ENCODE measurements at places on chromosomes 16 and 17. TPM values are rescaled to one million over a fixed set of nuclear protein-coding genes. Genes with fewer than 3 reads are reported as not detected.

DNA sequence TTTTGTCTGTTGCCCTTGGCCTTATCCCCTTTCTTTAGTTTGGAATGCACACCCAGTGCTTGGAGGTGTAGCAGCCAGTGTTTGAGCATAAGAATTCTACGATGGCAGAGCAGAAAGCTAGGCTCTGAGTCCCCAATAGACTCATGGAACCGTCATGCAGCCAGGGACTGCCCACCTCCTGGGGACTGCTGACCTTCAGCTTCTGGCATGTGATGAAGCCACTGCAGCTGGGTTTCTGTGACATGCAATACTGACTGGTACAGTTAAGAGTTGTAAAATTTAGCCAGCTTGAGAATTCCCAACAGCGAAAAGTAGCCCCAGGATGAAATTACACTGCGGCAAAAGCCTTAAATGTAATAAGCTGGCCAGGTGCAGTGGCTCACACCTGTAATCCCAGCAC is 9.0 kb upstream of the MAP3K14 start:
- no peak for DNase-seq

DNA sequence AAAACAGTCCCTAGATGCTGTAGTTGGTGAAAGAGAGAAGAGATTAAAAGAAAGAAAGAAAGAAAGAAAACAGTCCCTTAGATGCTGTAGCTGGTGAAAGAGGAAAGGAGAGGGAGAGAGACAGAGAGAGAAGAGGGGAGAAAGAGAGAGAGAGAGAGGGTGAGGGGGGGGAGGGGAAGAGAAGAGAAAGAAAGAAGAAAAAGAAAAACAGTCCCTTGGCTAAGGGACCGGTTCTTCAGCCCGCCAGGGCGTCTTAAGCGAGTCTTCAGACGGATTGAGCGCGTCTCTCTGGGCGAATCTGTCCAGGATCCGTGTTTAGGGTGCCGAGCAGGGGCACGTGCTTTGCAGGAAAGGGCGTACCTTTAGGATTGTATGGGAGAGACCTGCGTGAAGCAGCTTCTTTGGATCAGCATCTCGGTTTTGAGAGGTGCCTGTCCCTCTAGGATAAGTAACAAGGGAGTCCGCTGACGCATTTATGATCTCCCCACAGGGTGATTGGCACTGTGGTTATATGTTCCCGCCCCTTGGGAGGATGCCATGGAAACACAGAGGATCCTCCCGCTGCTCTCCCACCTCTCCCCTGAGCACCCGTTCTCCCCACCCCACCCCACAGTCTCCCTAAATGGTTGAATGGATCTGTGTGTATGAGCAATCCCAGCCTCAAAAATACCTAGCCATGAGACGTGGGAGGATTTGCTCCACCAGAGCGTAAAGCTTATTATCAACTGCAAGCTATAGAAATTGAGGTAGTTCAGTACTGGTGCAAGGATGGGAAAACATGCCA is 16.7 kb downstream of the GNGT2 start:
- peak; percentile 90 for DNase-seq

DNA sequence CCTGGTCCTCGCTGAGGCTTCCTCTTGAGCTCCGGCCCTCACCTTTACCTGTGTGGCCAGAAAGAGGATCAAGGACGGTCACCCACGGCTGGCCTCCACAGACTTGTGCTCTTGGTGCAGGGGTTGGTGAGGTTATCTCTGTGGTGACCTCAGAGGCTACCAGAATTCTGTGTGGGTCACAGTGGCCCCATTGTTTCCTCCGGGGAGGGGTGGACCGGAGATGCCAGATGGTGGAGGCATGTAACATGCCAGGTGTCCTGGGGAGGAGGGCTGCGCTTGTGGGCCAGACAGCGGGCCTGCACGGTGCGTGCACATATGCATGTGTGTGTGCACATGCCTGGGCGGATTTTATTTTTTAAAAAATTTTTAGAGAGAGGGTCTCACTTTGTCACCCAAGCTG is 6.3 kb downstream of the SGCA start:
- no peak for DNase-seq

GRCh38 chr16:15482068-15482747 is 47.8 kb downstream of the BMERB1 start:
- no peak for DNase-seq

DNA sequence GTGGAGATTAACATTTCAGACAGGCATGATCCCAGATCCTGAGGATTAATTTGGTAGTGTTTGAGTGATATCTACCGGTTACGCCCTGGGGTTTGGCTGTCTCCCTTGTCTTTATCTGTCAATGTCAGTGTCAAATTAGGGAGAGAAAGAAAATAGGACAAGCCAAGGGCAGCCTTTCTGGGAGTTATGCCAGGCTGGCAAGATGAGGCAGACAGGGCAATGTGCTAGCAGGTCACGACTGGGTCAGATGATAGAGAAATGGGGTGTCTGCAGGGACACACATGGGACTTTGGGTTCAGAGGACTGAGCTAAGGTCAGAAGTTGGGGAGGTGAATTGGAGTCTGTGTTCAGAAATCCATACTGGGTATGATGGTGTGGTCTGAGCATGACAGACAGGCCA is 27.4 kb upstream of the LYRM9 start:
- no peak for DNase-seq

DNA sequence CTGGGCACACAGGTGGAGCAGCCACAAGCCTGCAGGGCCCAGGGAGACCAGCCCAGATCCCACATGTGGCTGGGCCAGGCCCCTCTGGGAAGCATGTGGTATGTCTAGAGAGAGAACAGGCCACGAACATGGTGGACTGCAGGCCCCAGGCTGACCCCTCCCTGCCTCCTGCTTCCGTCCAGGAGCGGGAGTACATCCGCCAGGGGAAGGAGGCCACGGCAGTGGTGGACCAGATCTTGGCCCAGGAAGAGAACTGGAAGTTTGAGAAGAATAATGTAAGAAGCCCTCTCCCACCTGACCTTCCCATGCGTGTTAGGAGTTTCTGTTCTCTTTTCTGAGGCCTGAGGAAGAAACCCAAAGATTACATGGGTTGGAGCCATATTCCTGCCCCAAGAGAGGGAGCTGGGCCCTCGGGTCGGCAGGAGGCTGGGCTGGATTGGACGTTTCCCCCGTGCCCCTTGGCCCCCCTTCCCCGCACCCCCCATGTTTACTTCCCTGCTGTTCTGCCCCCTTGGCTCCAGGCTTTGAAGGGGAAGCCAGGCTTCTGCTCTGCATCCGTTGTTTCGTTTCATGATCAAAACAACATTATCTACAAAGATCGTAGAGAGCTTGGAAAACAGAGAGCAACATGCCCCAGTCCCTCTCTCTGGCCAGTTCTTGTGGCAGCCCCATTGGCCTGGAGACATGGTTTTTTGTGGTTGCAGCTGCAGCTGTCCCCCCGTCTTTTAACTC is 5.7 kb upstream of the TCAP start:
- DNase-seq: no peak

DNA sequence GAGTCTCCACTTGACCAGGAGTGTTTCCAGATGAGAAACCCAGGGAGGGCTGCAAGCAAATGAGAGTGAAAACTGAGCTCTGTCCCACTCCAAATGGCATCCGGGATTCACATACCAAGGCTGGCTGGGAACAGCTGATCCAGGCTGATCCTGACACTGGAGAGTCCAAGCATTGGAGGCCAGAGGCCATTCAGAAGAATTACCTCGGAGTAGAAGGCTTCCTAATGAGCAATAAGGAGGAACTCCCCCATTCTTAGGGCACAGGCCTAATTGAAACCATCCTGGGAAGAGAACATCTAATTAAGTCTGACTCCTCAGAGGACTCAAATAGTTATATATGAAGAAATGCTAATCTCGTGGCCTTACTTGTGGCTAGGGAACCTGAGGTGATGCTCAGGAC is 142.8 kb downstream of the PRKCA start:
- DNase-seq: no peak

- DNase-seq: no peak
These were observed 4.8 kb downstream of the CD2BP2 start for GRCh38 chr16:30350134-30350871.

DNA sequence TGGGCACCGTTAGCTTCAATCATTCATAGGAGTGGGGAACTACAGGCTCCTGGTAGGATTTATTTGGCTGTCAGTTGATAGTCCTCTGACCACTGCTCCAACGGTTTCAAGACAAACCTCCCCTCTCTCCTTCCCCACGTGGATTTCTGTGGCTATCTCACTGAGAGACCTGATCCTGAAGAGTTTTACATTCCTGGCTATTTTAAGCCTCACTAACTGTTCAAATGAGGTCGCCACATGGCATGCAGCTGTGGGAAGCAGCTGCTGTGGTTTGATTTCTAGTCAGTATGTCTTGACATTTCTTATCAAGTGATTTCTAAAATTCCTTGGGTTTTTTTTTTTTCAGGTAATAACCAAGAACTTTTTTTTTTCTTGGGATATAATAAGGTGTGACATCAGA is 38.3 kb downstream of the CDK5R1 start:
- DNase-seq: no peak

GRCh38 chr16:88099563-88099890 is 148.3 kb downstream of the BANP start:
- no peak for DNase-seq

GRCh38 chr17:6545291-6545690 is 11.1 kb downstream of the PITPNM3 start:
- no peak for DNase-seq

- DNase-seq: no peak
These were observed 15.2 kb upstream of the SSTR5 start for GRCh38 chr16:1057252-1057932.

DNA sequence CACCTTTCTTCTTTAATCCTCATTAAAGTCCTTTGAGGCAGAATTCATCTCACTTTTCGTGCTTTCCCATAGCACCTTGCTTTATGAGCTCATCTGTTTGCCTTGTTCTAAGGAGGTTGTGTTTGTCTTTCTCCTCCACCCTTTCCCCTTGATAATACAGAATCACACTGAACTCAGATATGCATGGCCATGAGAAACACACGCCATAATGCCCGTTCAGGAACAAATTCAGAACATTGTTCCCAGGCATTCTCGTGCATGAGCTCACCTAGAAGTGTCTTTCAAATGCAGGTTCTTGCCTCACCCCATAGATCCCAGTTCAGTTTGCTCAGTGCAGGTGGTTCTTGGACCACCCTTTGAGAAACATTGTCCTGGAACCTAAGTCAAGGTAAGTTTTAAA is 71.1 kb downstream of the TMEM114 start:
- no peak for DNase-seq

GRCh38 chr17:76309461-76309860 is 1.4 kb upstream of the QRICH2 start:
- no peak for DNase-seq

DNA sequence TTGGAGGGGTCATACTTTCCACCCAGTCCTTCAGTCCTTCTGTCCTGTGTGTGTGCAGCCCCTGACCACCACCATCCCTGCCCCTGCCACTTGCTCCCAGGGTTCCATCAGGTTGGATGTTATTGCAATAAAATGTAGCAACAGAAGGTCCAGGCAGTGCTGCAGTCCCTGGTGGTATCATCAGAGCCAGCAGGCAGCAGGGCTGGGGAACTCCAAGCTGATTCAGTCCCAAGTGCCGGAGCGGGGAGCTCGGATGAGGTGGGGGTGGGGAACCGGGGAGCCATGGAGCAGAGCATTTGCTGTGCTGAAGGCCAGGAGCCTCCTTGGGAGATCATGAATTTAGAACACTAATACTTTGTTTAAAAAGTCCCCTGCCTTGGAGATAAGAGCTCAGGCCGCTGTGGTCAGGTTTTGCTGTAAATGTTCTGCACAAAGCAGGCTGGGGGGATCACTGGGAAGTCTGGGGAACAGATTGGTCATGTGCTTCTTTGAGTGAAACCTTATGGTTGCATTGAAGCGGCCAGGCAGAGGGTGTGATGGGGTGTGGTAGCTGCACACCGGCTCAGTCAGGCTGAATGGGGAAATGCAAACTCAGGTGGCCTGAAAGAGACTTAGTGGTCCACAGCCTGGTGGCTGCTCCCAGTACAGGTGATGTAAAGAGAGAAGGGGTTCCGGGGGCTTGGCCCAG is 225.9 kb downstream of the SEC14L1 start:
- DNase-seq: no peak

GRCh38 chr17:70171159-70171558 is 1.8 kb downstream of the KCNJ2 start:
- DNase-seq: no peak

- no peak for DNase-seq
These were observed 58.7 kb downstream of the HSD17B2 start for GRCh38 chr16:82093666-82094300.

DNA sequence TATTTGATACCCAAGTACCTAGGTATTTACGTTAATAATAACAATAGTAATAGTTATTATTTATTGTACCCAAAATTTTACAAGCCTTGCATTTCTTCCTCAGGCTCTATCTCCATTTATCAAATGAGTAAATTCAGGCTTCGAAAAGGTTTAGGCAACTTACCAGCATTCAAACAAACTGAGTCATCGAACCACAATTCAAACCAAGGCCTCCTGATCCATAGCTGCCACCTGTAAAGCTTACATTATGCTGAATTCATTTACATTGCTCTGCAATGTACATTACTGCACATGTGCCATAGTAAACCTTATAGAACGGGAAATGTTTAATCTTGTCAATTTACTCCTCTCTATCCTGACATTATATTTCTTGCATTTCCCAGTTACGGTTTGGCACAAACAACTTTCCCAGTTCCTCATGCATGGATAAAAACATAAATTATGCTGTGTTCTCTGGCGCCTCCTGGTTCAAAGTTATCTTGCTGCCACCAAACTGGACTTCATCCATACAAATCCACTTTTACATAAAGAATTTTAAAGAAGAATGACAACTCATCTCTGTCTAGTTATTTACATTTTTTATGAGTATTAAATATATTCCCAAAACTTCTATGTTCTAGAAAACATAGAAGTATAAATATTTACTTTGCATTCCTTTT is 360.6 kb upstream of the SOX9 start:
- DNase-seq: no peak

DNA sequence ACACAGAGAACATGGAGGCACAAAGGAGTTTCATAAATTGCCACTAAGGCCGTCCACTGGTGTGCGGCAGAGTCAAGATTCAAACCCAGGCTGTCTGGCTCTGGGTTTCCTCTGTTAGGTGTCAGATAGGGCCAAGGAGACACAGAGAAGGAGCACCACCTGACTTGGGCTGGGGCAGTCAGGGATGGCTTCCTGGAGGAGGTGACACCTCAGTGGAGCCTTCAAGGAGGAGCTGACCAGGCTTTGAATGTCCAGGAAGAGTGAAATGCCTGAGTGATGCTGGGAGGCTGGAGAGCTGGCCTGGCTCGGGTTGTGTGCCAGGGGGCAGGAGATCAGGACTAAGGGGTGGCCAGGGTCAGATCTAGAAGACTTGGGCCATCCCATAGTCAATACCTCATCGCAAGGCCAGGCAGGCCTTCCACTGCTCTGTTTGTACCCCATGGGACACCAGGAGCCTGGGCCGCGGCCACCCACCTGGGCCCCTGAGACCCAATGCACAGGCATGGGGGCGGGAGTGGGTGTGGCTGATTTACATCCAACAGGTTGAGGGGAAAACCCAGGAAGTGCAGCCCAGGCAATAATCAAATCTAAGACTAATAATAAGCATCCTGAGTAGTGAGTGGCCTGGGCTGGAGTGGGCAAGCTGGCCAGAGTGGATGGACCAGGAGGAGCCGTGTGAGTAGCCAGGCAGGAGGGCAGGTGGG is 73.7 kb downstream of the USP22 start:
- DNase-seq: no peak

- DNase-seq: no peak
These were observed 1.7 kb upstream of the SLC13A2 start for GRCh38 chr17:28471531-28472342.

MYH8 gene
- not detected for polyA plus RNA-seq

IL17C gene
- polyA plus RNA-seq: not detected

SBK1 gene
- polyA plus RNA-seq: 80.1 TPM

SGSH gene
- 12.6 TPM for polyA plus RNA-seq

WNT9B gene
- not detected for polyA plus RNA-seq

PSME3IP1 gene
- polyA plus RNA-seq: 208 TPM

KIF19 gene
- polyA plus RNA-seq: 48.2 TPM
